ENCODE measurements at places on chromosomes 6 and 20.

DNA sequence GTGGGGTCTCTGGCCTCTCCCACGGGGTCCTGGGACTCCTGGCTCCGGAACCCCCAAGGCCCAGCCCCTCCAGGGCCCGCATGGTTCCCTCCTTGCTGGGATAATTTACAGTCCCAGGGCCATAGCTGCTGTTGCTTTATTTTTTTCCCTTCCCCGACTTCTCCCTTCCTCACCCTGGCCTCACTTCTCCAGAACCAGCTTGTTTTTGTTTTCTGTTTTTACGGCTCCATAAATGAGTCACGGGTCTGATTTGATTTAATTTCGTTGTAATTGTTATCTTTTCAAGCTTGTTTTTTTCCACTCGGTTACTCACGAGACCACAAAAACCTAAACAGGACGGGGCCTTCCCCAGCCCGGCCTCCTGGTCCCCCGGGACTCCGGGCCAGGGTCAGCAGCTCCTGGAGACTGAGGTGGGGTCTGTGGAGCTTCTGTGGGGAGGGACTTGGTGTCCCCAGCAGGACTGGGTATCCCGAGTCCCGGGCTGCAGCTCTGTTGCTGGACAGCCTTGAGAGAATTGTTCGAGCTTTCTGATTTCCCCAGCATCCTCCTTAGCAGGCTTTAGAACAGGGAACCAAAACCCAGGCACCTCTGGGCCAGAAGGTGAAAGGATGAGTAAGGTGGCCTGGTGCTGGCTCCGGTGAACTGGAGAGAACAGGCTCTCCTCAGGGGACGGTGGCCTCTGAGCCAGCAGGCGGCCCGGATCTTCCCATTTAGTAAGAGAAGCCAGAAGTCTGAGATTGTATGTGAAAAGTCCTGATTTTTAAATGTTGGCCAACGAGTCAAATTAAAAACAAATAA is 94.9 kb downstream of the CEBPB start:
- no peak for DNase-seq

GRCh38 chr20:49775229-49775693 is 37.4 kb upstream of the SLC9A8 start:
- DNase-seq, result no peak

DNA sequence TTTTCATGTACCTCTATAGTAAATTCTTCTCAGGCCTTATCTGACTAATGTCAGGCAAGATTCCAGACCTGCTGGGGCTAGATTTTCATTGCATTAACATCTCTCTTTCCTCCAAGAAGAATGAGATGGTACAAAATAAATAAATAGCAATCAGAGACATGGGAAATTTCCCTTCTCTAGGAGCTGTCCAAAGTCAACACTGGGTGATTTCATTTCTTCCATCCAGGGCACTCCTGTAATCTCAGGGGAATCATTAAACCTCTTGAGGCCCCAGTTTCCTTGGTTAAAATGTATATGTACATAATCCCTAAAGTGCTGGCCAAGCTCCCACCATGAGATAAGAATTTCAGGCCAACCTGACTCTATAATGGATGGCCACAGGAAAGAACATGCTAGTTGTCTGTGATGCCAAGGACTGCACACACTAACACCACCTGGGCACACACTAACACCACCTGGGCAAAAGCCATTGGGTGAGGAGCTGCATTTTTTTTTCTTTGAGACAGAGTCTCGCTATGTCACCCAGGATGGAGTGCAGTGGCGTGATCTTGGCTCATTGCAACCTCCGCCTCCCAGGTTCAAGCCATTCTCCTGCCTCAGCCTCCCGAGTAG is 912 bp downstream of the IL17F start:
- DNase-seq, result no peak

GRCh38 chr20:33463332-33464101 is 20.0 kb upstream of the SNTA1 start:
- DNase-seq, result no peak

DNA sequence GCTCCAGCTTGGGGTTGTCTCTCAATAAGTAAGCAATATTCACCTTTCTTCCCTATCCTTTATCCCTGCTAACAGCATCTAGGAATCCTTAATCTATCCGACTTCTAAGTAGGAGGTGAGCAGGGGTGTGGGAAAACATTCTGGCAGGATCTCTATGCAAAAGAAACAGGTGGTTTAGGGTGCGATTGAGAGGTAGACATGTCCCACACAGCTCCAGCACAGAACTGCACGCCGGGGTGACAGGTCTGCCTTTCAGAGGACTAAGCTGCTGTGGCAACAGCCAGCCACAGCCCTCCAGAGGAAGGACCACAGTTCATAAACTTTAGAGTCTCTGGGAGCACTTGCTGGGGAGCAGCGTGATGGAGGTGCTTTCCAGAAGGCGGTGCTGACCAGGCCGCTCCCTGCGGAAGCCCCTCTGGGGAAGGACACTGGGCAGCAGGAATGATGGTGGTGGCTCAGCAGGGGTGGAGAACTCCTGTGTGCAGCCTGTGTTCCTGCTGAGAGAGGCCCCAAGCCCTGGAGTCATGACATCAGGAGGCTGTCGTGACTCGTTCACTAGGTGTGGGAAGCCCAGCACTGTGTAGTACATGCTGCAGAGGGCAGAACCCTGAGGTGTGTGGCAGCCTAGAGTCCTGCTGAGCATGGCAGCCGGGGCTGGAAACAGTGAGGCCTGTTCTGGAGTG is 509.6 kb downstream of the PRKN start:
- no peak for DNase-seq

All from stimulated activated CD4-positive, alpha-beta T cell treated with anti-CD3 and anti-CD28 coated beads, TNF-alpha, amount 100 ng/mL, for 4 hours (primary cell).